ENCODE measurements at places on chromosomes 7 and 10.

- ATAC-seq = no peak
Measured at GRCh38 chr10:121615435-121615793, 17.2 kb upstream of the FGFR2 start.

GRCh38 chr10:22999942-23000341 lies 72.1 kb downstream of the ARMC3 start:
- ATAC-seq = no peak

- ATAC-seq = no peak
Measured at GRCh38 chr10:86160890-86161585, 205.6 kb downstream of the GRID1 start.

- no peak for ATAC-seq
Measured at GRCh38 chr7:121755286-121755685, 117.7 kb upstream of the PTPRZ1 start.

DNA sequence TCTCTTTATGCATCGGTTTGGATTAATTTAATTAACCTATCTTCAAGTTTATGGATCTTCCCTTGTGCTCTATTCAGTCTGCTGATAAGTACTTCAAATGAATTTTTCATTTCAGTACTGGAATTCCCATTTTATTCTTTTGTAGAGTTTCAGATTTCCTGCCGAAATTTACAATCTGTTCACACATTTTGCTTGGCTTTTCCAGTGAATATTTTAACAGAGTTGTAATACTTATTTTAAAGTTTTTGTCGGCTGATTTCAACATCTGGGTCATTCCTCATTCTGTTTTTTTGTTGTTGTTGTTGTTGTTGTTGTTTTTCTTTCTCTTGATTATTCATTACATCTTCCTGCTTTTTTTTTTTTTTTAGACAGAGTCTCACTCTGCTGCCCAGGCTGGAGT lies 89.9 kb upstream of the KCNMA1 start:
- no peak for ATAC-seq

DNA sequence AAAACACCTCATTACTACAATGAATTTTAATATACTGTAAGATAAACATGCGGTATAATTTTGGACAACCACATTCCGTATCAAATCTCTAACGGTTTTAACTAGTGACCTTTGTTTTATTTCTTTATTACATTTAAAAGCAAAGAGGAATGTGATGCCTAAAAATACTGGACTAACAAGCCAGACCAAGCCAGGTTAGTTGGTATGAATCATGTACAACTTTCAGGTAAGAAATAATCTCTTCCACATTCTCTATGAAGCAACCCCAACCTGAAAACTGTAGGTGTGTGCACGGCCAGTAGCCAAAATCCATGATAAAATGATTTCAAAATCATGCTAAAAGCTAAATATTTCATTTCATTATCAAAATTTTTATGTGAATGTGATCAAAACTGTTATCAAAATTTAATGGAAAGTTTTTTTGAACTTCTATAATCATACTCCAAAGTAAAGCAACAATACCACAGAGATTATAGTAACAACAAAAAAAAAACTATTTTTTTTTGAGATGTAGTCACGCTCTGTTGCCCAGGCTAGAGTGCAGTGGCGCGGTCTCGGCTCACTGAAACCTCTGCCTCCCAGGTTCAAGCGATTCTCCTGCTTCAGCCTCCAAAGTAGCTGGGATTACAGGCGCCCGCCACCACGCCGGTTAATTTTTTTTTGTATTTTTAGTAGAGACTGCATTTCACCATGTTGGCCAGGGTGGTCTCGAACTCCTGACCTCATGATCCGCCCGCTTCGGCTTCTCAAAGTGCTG lies 127.2 kb downstream of the NRBF2 start:
- no peak for ATAC-seq

GRCh38 chr10:43138757-43139241 lies 554 bp downstream of the CSGALNACT2 start:
- ATAC-seq = peak; percentile 39
